ENCODE measurements at places on chromosomes 16 and 17.

DNA sequence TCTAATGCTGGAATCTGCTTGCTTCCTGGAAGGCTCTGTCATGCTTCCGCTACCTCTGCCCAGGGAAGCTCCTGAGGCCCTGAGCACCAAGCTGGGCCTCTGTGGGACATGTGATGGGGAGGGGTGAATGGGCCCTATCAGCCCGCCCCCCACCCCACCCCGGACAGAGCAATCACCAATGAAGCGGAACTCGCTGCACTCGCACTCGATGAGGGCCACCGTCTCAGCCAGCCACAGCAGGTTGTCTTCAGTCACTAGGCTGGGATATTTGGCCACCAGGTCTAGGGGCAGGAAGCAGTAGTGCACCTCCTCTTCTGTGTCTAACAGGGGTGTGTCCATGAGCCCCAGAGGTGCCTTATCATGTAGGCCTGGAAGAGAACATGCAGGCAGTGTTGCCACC is 23.6 kb downstream of the KCTD19 start:
- DNase-seq, result no peak

DNA sequence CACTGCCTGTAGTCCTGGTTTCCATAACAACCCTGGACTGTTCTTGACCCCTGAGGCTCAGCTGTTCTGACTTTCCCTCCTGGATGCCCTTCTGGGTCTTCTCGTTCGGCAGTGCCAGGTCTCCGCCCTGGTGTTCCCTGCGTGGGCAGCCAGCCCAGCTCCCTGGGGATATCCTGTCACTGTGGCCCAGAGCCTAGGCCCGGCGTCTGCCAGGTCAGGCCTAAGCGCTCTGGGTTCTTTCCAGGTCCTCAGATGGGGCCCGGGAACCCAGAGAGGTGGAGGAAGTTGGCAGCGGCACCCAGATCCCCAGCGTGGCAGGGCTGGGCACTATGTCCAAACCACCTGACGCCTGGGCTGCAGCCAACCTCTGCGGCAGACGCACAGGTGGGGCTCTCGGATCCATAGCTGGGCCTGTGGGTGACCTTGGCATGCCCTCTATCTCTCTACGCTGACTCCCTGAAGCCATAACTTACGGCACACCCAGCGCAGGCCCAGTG is 12.5 kb upstream of the ATP2A3 start:
- DNase-seq, result no peak

GRCh38 chr16:78364556-78364880 is 265.1 kb downstream of the WWOX start:
- no peak for DNase-seq

GRCh38 chr17:40352237-40352778 is 12.2 kb downstream of the GJD3 start:
- no peak for DNase-seq

DNA sequence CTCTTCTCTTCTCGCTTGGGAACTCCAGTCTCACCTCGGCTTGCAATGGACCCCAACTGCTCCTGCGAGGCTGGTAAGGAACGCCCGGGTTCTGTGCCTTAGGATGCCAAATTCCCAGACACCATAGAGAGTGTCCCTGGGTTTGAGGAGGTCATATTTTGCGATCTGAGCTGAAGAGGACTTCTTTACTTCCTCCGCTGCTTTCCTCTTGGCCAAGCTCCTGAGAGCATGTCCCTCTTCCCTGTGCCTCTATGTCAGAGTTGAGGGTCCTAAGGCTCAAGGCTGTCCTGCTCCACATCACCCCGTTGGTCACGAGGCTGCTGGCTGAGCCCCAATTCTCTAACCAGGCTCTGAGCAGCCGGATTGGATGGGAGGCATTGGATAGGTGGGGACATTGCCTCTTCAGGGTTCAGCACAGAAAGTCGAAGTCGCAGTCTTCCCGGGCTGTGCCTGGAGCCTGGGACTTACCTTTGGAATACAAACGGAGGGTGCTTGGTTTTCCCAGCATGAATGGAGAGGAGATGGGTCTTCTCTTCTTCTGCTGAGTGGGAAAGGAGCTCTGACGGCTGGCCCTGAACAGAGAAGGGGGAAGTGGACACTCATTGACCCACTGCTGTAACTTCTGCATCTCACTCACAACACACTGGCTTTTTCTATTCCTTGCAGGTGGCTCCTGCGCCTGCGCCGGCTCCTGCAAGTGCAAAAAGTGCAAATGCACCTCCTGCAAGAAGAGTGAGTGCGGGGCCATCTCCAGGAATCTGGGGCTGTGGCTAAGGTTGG is 416 bp downstream of the MT1H start:
- no peak for DNase-seq

DNA sequence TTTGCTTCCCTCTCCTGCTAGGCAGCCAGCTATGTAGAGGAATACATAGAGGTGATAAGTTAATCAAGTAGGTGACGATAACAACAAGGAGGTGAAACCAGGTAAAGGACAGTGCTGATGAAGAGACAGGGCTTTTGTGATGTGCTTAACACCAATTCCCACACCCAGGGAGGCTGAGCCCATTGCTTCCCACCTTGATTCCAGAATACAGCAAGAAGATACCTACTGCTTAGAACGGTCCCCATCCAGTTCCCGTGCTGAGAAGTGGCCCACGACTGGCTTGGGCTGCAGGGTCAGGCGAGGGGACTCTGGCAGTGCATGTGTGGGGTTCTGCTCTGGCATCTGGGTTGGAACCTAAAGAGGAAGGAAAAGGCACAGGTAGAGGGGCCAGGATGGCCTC is 16.1 kb upstream of the GFAP start:
- no peak for DNase-seq

- DNase-seq, result no peak
Observed at GRCh38 chr17:72901083-72901482, 191.4 kb downstream of the SLC39A11 start.

- no peak for DNase-seq
Observed at GRCh38 chr16:30113031-30113710, at the start of gene GDPD3. TSS of gene GDPD3 (minus strand) at chr16:30113537. CDS start at chr16:30113478, 59 bp downstream.

- DNase-seq, result no peak
Observed at GRCh38 chr16:21301168-21301894, 23.2 kb upstream of the CRYM start.

DNA sequence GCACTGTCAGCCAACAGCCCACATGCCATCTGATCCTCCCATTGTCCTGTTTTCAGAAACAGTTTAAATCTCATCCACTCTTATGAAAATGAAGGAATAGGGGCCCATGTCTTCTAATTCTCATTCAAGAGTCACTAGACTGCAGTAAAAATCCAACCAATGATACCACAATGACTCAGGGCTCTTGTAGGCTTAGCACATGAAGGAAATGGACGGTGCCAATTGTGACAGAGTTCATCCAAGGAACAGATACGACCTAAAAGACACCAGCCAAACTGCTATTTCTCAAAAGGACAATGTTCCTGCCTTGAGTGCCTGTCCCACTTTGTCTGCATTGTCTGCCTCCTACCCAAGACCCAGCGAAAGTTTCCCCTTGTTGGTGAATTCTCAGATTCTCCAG is 204.8 kb upstream of the COX10 start:
- DNase-seq, result no peak

- no peak for DNase-seq
Observed at GRCh38 chr16:71414038-71414437, 27.8 kb downstream of the TLE7 start.

- no peak for DNase-seq
Observed at GRCh38 chr17:15309793-15310192, 31.6 kb downstream of the TEKT3 start.

- DNase-seq, result peak; percentile 52
Observed at GRCh38 chr17:76710863-76711611, at the start of gene MXRA7. TSS of gene MXRA7 (minus strand) at chr17:76710965. CDS start at chr17:76710946, 19 bp downstream.

GRCh38 chr17:5775098-5775497 is 190.8 kb upstream of the NLRP1 start:
- no peak for DNase-seq

DNA sequence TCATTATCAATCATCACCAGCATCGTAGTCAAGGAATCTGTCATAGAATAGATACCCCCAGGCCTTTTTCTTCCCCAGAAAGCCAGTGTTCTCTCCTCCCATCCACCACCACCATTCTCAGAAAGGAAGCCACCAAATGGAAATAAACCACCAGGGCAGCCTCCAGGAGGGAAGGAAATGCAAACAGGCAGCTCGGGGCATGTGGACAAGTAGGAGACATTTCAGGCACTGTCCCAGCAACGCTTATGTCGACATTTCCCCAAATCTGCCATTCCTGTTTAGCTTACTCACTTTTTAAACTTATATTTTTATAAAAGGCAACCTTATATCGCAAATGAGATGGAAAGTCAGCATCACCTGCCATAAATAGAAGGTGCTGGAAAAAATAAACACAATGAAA is 15.8 kb downstream of the EMP2 start:
- no peak for DNase-seq

- DNase-seq, result peak; percentile 21
Observed at GRCh38 chr16:79093554-79093967, 507.0 kb downstream of the MAF start.

- no peak for DNase-seq
Observed at GRCh38 chr16:56872863-56873391, 7.9 kb downstream of the SLC12A3 start.

DNA sequence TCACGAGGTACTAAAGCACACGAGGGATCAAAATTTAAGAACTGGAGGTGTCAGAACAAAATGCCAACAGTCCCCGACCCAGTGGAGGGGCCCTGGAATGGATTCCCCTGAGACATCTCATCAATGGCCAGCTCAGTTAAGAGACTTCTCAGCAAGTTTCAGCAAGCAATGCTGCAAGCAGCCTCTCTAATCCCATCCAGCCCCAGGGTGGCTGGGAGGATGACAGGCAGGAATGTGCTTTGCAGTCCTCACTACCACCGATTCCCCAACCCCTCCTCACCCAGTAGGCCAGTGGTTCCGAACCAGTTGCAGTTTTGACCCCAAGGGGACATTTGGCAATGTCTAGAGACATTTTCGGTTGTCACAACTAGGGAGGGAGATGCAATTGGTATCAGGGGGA is 8.7 kb downstream of the GPRC5B start:
- DNase-seq, result no peak

DNA sequence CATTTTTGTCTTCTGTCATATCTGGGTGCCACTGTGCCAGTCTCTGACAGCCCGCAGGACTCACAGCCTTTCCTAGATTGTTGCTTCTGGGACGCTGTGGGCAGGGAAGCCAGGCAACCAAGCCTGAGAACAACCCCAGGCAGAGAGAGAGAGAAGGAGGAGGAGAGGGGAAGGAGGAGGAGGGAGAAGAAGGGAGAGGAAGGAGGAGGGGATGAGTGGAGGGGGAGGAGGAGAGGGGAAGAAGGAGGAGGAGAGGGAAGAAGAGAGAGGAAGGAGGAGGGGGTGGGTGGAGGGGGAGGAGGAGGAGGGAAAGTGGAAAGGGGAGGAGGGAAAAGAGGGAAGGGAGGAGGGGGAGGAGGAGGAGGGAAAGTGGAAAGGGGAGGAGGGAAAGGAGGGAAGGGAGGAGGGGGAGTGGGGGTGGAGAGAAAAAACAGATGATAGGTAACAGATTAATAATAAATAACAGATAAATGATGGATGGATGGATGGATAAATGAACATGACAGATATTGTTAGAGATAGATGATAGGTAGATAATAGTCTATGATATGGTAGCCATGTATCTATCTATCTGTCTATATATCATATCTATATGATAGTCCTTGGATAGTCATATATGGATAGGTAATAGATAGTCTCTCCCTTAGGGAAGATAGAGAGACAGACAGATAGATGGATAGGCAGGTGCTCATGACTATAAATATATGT is 29.3 kb downstream of the CLEC19A start:
- no peak for DNase-seq

GRCh38 chr17:32533296-32533695 is 46.5 kb downstream of the CDK5R1 start:
- no peak for DNase-seq

DNA sequence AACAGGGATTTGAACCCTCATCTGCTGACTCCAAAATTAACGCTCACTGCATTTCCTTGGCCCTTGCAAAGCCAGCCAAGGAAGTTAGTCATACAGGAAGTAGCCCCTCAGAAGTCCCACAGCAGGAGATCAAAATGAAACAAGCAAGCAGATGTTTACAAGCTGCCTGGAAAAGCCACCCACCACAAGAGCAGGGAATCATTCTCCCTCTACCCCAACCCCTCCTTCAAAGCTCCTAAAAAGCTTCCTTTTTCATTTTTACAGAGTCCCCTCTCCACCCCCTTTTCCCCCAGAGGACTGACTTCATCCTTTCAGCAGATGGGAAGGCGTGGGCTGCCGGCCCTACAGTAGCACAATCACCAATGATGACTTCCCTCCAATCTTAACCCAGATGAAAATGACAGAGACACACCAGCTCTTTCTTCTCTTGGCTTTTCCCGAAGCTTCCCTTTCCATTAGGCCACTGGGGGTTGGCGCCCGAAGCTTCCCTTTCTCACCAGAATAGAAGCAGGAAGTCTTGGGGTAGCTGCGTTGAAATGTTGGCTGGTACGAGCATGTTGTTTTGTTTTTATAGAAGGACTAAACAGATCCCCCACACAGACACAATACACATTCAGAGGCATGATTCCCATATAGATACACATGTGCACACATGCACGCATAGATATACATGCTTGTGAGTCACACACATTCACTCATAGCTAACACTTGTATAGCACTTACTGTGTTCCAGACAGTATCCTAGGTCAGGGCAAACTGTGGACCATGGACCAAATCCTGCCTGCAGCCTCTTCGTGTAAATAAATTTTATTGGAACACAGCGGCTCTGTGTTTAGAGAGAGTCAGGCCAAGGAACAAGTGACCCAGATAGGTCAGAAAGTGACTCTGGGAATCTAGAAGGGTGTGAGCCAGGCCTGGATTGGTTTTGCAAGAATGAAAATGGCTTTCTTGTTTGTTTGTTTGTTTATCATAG is 17.4 kb downstream of the ITPRIPL2 start:
- DNase-seq, result no peak

GRCh38 chr16:66952430-66953110 is 8.5 kb upstream of the CES3 start:
- no peak for DNase-seq

DNA sequence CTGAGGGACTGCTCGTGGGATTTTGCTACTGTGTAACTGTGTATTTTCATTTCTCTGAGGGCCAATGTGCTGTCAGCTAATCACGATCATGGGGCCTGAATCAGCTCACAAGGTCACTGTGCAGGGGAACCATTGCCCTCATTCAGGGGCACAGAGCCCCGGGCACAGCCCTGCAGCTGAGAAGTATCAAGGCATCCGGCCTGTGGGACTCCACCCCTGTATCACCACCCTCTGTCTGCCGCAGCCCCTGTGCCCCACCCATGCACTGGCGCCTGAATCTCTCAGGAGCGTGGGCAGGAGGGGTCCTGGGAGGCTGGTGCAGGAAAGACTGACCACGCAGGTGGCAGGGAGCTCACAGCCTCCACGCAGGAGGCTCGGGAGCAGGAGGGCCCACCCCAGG is 43.4 kb upstream of the RASD1 start:
- no peak for DNase-seq

GRCh38 chr17:47291242-47291873 is 32.4 kb upstream of the EFCAB13 start:
- no peak for DNase-seq

All from CD4-positive, alpha-beta T cell treated with Interleukin-15 for 4 hours (primary cell).